ENCODE measurements at places on chromosomes 7 and 10.

- no peak for DNase-seq
These were observed at the start of gene ITIH2 for GRCh38 chr10:7703140-7703539. Gene ITIH2, plus strand, starts transcription at chr10:7703316. Its CDS starts 119 bp downstream, at chr10:7703435.

- DNase-seq: no peak
These were observed at the start of gene MAGI2 for GRCh38 chr7:79453558-79454360. Gene MAGI2, minus strand, starts transcription at chr7:79453667. Its CDS starts 347 bp downstream, at chr7:79453320.

DNA sequence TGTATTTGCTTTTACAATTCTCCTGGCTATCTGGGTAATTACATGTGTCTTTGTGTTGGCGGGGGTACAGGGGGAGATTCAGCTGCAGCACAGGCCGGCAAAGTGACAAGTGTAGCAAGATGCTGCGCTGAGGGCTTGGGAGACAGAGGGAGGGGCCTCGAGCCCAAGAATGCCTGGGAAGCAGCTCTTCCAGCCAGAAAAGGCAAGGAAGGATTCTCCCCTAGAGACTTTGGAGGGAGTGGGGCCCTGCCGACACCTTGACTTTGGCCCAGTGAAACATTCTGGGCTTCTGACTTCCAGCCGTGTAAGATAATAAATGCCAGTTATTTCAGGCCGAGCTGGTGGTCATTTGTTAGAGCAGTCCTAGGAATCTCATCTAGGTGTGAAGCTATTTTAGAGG is 7.2 kb upstream of the REPIN1 start:
- DNase-seq: no peak

GRCh38 chr10:72063703-72064391 is 24.5 kb downstream of the SPOCK2 start:
- DNase-seq: no peak

DNA sequence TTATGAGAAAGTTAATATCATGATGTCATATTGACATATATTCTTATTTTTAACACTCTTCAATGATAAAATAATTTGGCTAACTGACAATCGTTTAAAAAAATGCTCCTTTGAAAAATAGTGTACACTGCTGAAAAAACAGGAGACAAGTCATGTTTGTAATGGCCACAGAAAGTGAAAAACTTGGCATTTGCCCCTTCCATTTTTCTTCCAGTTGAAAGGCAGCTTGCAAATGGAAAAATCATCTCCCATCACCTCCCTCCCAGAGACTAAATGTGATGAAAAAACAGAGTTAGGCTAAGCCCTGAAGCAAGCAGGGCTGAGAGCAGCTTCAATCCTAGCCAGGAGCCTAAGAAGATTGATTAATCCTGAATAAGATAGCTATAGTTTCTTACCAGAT is 160.4 kb downstream of the SKAP2 start:
- no peak for DNase-seq

- DNase-seq: no peak
These were observed 104.3 kb downstream of the KIAA1217 start for GRCh38 chr10:24313283-24313682.

- DNase-seq: no peak
These were observed 673.7 kb downstream of the SUGCT start for GRCh38 chr7:40808378-40808942.

GRCh38 chr10:126233182-126234148 is 154.8 kb downstream of the ADAM12 start:
- no peak for DNase-seq

DNA sequence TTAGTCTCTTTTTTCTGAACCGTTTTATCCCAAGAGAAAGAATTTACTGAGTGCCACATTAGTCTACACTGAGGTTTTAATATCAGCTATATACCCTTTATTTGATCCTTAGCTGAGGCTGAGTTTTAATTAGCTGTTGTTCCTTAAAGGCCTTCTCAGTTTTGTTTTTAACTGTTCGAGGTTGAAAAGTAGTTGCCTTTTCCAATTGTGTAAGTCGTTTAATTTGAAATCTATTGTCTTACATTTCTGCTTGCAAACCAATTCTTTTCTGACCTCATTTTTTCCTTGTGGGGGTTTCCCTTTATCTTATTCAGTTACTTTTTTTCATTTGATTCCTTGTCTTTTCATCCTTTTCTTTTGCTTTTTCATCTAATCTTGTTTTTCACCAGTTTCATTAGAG is 30.8 kb downstream of the UMAD1 start:
- DNase-seq: no peak

DNA sequence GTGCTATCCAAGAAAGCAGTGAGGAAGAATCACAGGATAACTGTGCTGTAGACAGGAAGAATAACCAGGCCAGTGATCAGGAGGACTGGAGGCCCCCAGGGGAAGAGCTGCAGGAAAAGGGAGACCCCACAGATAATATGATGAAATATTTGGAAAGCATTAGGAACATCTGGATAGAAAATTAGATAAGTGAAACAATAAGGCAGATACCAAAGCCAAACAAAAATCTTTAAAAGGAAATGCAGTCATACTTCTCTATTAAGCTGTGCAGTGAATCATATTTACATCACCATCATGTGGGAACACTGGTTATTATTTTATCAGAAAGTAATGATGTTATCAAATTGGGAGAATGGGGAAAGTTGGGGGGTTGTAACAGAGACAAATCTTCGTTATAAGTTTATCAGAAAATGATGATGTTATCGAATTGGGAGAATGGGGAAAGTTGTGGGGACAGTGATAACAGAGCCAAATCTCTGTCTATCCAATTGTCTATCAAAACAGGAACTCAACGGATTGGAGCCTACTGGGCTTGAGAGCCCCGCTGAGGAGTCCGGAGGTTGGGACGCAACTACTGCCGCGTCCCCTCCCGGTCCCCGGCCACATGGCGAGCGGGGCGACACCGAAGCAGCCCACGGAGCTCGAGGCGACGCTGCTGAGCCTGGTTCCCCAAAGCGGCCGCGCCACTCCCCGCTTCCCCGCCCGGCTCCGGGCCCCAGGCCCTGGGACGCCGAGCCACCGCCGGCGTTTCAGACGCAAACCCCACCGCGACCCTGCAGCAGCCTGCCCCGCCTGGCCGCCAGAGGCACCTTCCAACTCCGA is 14.0 kb upstream of the RALA start:
- no peak for DNase-seq

All from stimulated activated CD8-positive, alpha-beta memory T cell treated with anti-CD3 and anti-CD28 coated beads, Interleukin-4, amount 100 ng/mL, for 4 hours (primary cell).